ENCODE measurements at places on chromosomes 11 and 22.

- no peak for DNase-seq
Measured at GRCh38 chr22:19802001-19802893, 41.7 kb downstream of the TBX1 start.

DNA sequence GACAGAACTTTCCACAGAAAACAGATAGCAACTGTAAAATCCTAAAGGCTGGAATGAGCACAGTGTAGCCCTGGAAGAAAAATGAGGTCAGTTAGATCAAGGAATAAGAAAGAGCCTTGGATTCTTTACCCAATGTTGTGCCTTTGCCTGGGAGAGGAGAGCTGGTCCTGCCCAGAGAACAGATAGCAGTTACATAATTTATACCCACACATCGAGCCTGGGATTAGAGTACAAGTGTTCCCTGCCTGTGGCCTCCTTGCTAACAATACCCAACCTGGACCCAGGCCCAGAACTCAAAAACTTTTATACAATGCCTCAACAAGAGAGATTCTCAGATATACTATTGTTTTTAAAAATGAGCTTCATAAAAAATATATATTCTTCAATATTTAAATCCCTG lies 1998.4 kb downstream of the LRRC4C start:
- DNase-seq: no peak

GRCh38 chr22:43993072-43993760 lies 30.9 kb upstream of the PARVB start:
- DNase-seq: no peak

DNA sequence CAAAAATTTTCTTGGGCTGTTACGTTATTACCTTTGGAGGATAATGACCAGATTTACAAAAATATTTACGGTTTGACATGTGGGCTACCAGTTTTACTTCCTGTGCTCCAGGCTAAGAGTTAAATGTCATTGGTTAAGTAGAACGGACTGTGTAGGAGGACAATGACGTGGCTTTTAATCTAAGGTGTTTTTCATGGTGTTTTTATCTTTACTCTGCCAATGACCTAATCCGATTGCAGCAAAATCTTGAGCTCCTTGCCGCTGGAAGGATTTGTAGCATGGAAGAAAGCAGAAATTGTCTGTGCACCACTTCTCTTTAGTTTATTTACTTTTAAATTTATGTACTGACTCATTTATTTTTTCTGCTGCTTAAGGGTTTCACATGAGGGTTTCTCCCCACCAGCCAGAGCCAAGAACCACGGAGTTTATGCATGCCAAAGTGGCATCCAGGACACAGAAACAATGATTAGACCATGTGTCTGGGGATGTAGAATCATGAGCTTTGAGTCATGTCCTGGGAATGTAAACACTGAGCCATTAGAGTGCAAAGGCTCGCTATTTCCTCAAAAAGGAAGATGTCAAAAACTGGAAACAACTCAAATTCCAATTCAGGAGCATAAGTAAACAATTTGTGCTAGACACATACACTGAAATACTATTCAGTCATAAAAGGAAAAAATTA lies 1.9 kb upstream of the CARD16 start:
- DNase-seq: no peak

DNA sequence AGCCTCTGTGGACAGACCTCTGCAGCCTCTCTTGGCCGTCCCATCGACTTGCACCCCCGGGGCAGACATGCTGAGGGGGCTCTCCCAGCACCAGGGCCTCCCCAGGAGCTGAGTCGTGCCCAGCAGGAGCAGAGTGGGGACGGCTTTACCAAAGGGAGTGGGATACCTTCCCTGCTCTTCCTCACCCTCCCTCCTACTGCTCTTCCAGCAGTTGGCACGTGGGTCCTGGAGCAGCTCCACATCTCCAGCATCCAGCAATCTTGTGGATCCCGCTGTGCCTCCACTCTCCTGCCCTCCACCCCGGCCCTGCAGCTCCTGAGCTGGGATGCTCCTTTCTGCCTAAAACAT lies 854.0 kb downstream of the BRD1 start:
- DNase-seq: no peak

GRCh38 chr11:79043726-79044125 lies 397.1 kb downstream of the TENM4 start:
- no peak for DNase-seq

DNA sequence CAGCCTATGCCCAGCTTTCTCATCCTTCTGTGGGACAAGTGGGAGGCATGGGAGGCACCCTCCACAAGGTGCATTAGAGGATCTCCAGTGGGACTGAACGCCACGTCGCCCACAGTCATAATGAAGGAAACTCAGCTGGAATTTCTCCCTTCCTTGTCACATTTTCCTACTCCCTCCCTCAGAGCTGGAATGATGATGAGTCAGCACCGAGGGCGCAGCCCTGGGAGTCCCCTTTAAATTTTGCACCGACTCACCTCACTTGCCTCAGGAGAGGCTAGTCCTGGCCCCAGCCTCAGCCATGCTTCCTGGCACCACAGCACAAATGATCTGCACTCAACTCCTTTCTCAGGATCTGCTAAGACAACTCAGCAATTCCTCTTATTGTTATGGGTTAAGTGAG lies 34.3 kb downstream of the DBX1 start:
- DNase-seq: no peak

DNA sequence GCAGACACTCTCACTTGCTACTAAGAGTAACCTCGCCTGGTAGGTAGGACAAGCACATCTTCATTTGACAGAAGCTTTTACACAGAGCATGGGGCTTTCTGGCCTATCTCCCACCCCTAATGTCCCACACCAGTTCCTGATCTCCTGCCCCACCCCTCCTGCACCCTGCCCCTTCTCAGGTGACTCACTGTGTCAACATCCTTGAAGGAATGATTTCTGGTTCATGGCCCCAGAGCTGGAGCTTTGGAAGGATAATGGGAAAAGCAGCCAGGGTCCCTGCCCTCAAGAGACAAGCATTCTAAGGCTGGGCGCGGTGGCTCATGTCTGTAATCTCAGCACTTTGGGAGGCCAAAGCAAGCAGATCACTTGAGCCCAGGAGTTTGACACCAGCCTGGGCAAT lies 47.2 kb downstream of the LRFN4 start:
- DNase-seq: no peak

DNA sequence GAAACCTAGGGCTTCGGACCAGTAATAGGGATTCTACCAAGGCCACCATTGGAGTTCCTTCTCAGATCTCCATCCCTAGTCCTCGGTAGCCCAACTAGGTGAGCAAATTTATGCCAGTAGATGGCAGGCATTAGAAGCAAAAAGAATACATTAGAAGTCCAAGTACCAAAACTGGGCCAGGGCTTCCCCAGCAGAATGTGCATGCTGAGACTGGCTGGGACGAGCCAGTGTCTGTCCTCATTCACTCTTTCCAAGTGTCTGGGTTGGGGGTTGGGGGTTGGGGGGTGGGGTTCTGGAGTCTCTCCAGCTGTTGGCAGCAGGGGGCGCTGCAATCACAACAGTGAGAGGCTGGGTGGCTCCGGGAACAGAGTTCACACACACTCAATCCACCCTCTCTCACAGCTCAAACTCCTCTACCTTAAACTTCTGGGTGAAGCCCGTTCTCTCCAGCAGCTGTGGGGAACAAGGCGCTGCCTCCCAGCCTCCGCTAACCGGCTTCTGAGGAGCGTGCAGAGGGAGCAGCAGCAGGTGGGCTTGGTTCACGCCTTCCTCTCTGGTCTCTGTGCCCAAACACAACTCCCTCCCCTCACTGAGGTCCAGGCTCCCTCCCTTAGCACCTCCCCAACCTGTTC lies 57.5 kb downstream of the BTG4 start:
- no peak for DNase-seq

GRCh38 chr11:110044226-110044968 lies 48.8 kb upstream of the ZC3H12C start:
- DNase-seq: no peak

- DNase-seq: no peak
Measured at GRCh38 chr22:31105282-31105929, 2.0 kb downstream of the SELENOM start.

DNA sequence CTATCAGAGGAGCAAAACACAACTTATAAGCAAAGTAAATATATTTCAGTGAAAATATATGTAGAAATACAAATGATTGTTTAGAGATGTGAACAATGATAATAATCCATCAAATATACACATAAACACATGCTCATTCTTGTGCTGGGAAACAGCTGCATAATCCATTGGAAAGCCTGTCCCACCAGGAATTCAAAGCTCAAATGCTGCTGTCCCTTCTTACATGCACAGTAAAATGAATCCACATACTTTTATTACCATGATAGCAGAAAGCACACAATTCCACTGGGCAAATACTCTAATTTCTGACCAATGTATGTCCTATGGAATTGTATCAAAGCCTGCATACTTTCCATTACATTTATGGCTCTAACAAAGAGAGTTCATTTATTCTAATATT lies 44.5 kb downstream of the SOX6 start:
- DNase-seq: no peak

GRCh38 chr22:43272869-43273318 lies 70.3 kb downstream of the SCUBE1 start:
- DNase-seq: no peak

DNA sequence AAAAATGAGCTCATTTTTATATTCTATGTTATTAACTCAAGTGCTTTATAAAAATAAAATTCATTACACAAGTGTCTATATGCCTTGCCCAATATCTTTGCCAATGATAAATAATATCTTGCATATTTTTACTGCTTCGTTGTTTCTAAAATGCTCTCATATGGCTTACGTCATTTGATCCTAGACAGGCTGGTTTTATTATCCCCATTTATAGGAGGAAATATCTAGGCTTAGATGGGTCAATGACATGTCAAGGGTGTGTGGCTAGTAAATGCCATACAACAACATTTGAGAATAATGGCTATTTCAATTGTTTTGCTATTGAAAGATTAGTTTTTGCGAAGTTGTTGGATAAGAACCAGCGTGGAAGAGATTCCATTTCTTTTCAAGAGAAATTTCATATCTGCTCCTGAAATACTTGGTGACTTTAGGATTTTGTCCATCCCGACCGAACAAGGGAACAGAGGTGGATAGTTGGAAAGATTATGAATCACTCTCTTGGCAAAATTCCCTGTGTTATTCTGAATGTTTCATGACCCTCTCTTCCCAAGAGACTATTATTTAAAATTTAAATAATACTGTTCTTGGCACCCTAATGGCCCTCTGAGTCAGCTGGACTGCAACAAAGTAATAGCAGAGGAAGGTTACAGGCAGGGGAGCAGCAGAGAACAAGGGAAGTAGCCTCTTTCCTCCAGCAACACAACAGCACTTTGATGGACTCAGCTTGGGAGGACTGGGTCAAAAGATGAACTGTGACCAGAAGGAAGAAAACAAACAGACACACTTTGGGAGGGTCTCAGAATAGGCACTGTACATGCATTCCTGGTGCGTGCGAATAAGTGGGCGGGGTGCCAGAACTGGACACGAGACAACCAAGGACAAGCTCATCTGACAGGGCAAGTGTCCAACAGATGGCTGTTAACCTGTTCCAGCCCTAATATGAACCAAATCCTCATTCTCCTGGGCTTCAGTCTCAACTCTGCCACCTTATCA lies 94.5 kb downstream of the ME3 start:
- no peak for DNase-seq

DNA sequence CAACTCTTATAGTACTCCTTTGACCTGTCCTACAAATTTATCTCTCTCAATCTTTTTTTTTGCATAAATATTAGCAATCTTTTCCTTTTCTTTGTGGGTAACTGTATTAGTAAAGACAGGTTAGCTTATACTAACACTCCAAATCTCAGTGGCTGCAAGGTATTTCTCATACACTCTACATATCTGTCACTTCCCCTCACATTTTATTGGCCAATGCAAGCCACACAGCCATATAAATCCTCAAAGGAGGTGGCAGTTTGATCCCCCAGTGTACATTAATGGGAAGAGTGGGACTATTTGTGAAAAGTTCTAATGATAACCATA lies 42.6 kb upstream of the EED start:
- DNase-seq: no peak

- DNase-seq: no peak
Measured at GRCh38 chr11:74773476-74773875, 24.8 kb downstream of the RNF169 start.

DNA sequence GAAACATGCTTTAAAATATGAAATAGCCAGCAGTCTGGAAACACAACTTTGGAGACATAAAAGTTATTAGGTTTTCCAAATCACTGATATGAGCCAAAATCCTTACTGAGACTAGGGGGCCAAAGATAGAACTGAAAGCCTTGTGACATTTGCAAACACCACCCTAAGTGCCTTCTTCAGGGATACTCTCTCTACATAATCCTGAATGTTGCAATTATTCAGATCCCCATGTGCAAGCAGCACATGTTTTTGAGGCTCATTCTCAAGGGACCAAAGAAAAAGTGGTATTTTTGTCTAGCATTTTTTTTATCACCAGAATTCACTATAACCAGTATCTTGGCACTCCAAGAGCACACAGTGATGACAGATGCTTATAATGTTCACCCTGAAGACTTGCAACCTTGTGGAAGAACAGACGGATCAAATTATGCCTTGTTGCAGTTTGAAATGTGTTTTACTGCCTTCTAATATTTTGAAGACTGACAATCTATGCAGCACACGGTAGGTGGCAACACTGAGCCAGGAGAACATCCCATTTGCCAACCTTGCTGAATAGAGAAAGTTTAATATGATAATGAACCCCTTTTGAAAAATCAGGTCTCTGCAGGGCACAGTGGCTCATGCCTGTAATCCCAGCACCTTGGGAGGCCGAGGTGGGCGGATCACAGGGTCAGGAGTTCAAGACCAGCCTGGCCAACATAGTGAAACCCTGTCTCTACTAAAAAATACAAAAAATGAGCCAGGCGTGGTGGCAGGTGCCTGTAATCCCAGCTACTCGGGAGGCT lies 78.5 kb downstream of the PLEKHA7 start:
- no peak for DNase-seq

DNA sequence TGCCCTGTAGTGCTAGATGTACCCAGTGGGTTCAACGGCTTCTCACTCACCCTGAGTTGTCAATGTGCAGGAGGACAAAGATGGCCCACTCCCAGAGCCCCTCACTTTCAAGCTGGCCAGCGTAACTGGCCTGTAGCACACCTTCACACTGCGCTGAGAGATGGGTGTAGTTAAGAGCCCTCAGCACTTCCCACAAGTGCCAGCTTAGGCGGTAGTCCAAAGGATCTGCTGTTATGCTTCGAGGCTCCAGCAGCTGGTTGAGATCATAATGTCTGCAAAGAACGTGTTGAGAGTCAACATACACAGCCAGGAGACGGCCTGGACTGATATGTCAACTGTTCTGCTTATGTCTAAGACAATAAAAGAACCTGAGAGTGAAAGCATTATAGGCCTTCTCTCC lies 14.7 kb upstream of the CHRNA10 start:
- DNase-seq: no peak

GRCh38 chr22:49433717-49434611 lies 393.7 kb downstream of the BRD1 start:
- DNase-seq: no peak

DNA sequence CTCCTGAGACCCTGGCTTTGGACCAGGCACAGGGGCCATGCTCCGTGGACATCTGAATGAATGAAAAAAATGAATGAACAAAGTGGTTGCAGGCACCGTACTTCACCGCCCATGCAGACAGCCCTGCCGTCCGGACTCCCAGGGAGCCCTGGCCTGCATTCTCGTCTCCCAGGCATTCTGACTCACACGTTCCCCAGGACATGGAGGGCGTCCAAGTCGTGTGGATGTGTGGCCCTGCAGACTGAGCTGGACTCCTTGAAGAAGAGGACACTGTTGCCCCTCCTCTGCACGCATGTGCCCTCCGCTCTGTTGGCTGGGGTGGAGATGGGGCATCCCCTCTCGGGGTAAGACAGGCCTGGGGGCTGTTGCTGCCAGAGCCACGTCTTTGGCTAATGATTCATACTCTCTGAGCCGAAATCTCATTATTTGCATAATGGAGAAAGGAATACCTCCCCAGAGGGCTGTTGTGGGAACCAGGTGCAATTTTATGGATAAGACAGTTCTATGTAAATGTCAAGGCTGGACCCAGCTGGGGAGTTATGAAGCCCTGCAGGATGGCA lies 49.7 kb downstream of the RTL6 start:
- DNase-seq: no peak

All from esophagus squamous epithelium (tissue), 5 donors.